ENCODE measurements at places on chromosomes 2 and 18.

DNA sequence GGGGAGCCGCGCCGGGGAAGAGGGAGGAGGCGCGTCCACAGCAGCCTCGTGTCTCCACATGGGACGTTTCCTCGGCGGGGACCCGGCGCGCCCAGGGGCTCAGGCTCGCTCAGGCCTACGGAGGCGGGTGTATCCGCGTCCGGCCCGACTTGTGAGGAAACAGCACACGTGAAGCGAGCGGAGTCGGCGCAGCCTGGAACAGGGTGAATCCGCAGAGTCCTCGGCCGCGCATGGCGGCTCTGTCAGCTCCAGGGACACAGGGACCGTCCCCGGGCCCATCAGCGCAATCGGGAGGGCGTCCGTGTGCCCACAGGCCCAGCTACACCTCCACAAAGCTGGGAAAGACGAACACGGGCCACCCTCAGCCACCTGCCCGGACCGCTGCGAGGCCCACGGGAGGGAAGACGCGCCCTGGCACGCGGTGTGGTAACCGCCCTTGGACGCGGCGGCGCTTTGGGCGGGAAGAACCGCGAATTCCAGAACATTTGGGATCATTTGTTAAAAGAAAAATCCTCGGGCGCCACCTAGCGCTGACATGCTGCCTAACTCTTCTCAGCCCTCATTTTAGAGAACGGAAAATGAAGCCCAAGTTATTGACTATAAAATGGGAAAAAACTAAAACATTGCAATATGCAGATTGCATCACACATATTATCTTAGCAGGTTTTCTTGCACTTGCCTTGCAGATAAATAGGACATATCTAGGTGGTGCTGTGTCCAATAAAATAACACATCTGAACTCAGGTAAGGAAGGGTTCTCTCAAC lies 40.4 kb downstream of the TMEM18 start:
- peak; percentile 52 for DNase-seq

- DNase-seq: no peak
Observed at GRCh38 chr2:163713534-163714311, 22.1 kb downstream of the FIGN start.

- no peak for DNase-seq
Observed at GRCh38 chr2:24009680-24010476, at the start of gene MFSD2B. Gene MFSD2B, plus strand, starts transcription at chr2:24010085. Its CDS starts 12 bp downstream, at chr2:24010097.

DNA sequence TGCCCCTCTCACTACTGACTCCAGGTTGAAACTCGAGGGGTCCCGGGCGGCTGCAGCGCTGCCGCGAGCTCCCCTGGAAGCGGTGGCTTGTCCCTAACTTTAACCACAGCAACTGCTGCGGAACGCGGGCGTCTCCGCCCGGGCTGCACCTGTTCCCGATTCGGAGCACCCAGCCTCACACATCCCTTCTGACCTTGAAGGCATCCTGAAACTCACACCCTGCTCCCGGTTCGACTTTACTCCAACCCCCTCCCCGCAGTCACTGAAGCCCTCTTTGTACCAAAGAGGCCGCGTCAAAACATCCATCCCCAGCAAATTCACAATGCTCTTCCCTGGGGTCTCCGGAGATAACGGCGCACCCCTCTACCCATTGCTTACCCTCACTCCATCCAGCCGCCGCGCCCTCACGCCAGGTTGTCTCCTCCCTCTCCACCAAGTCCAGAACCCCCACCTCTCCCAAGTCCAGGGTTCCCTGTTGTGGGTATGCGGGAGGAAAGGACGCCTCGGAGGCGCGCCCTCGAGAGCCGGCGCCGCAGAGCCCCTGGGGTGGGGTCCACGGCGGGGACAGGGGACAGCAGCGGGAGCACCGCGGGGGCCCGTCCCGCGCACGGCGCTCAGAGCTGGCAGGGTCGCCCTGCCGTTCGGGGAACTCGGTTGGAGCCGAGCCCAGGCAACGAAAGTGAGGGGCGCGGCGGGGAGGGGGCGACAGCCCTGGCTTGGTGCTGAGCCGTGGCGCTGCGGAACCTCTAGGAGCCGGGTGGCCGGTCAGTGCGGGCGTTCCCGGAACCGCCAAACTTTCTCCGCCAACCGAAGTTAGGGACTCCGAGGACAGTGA lies 934 bp downstream of the MYO5B start:
- no peak for DNase-seq

DNA sequence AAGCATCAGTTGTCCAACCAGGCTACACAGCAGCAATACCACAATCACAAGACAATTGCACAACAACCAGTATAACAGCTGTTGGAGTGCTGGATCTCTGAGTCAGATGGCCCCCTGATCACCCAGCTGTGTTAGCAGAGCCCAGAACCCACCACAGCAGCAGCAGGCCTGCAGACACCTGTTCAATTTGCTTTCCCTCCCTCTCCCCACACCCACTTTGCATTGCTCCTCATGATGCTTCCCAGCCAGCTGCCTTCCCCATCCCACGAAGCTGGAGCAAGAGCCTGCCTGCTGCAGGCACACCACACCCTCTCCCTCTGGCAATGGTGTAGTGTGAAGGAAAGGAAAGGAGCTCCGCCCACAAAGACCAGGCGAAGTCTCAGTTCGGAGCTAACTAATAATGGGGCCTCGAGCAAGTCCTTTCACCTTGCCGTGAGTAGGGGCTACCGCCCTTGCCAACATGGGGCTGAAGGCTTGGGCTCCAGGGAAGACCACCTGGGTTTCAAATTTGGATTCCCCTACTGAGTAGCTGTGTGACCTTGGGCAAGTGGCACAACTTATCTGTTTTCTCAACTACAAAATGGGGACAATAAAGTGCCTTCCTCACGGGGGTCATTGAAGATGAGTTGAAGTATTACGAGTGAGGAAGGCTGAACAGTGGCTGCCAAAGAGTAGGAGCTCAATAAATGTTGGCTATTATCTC lies 19.4 kb upstream of the ZBTB7C start:
- DNase-seq: no peak

DNA sequence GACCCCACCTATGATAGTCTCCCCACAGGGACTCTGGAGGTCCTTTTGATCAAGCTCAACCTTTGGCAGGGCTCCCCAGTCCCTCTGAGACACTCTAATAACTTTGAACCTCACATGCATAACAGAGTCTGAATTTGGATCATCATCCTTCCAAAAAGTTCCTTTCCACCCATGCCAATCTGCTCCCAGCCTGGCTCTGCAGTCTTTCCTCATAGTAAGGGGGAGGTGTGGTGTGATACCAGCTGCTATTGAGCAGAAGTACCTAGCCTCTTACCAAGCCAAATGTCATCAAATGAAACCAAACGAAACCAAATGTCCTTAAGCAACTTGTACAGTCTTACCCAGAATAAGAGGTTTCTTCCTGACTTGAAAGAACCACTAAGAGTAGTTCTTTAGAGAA lies 36.5 kb downstream of the DTNA start:
- no peak for DNase-seq

DNA sequence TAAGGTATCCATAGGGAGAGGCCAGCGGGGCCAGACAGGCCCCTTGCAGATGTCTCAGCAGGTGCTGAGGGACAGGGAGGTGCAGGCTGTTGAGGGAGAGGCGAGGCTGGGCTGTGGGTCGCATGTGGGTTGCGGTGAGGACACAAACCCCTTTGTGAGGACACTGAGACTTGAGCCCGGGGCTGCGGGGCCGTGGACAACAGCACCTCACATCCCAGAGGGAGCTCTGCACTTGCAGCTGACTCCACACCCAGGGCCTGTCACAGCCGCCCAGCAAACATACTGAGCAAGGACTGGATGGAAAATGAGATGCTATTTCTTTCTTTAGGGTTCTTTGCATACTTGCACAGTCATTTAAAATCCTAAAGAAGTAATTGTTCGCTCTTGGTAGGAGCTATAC lies 95.3 kb upstream of the NFATC1 start:
- no peak for DNase-seq

GRCh38 chr2:198657512-198658121 lies 800.1 kb downstream of the SATB2 start:
- DNase-seq: no peak

DNA sequence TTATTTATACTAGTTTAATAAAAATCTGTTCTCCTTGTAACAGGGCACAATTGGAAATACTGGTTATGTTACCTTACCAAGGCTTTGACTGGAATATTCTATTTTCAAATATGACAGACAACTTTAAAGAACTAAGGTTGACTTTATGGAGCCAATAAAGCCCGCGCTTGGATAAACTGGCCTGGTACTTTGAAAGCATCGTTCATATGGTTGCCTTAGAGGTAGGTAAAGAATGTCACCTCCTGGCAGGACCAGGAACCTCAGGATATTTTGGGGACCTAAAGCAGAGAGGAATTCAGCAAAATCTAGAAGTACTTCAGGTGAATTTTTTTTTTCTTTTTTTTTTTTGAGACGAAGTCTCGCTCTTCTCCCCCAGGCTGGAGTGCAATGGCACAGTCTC lies 71.2 kb upstream of the CREB1 start:
- DNase-seq: no peak

- DNase-seq: no peak
Observed at GRCh38 chr2:109527079-109527478, 86.7 kb downstream of the SEPTIN10 start.

DNA sequence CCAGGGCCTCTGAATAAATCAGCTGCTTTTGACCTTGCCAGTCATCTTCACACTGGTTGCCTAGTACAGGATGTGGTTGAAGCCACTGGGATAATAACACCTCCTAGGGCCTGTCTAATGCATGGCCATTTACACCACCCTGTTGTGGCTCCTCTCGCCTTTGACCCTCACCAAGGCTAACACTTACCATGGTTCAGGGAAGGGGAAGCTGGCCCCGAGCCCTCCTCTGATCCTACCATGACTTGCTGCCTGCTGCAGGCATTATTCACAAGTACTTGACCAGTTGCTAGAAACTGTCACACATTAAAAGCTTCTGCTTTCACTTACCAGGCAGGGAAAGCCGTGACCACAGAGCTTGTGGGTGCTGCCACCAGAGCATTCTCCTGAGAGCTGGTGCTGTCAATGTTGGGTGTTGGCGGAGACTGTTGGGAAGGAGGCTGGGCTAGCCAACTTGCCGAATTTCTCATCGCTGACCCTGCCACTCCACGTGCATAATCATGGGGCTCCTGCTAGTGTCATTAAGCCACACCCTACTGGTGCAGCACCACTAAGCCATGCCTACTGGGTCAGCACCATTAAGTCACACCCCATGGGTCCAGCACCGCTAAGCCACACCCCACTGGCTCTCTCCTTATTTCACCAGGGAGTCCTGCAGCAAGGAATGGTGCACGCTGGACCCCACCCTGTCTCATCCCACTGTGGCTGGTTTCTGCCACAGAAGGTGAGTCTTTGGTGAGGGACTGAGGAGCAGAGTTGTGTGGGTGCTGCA lies 47.0 kb upstream of the TTC39C start:
- peak; percentile 52 for DNase-seq

DNA sequence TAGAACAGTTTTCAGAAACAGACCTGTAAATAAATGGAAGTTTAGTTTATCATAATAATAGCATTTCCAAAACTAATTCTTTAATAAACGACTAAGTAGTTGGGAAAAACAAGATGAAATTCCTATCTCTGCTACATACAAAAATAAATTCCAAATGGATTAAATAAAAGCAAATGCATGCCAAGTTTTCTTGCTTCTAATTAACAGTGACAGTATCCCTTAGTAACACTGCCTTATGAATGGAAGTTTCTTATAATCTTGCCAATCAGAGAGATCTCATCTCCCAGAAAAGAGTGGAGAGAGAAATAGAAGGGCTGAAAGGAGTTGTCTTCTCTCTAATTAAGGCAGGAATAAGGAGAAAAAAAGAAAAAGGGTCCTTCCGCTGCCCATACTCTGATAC lies 133.9 kb downstream of the GFPT1 start:
- DNase-seq: no peak

- DNase-seq: peak; percentile 88
Observed at GRCh38 chr2:156341452-156342253, 9.1 kb upstream of the NR4A2 start.

GRCh38 chr2:191001032-191001431 lies 12.9 kb downstream of the STAT1 start:
- no peak for DNase-seq

DNA sequence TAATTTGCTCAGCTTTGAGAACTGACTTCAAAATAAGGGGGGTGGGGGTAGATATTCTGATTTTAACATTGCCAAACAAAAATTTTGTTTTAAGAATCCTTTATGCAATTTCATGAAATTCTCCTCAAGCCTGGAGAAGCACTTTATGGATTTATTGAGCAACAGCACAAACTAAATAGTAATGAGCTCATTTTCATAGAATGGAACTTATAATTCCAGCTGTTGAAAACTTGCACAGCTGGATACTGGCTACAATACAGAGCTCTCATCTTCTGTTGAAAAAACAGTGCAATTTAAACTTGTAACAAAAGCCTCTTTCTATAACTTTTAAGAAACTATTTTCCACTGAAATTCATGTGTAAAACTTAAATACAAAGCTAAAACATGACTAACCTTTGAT lies 137.6 kb upstream of the FN1 start:
- no peak for DNase-seq

GRCh38 chr2:106566050-106566449 lies 78.9 kb downstream of the CD8B2 start:
- no peak for DNase-seq

- no peak for DNase-seq
Observed at GRCh38 chr2:17515652-17516051, 2.6 kb downstream of the RAD51AP2 start.

- DNase-seq: no peak
Observed at GRCh38 chr2:70958759-70959158, 19.7 kb upstream of the ANKRD53 start.

DNA sequence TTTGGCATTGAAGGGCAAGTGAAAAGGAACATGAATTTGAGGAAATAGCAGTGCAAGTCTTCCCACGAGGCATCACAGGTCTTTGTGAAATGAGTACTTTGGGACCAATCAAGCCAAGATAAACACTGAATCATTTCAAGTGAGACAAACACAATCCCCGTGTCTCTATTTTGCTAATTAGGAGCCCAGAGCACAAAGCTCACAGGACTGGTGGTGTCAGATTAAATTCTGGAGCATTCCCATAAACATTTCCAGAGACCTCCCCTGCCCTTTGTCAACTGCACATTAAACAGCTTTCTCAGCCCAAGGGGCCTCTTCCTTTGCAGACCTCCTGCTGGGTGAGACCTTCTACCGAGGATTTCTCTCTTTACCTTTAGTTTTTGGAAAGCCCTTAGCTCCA lies 50.7 kb downstream of the DAPL1 start:
- no peak for DNase-seq

DNA sequence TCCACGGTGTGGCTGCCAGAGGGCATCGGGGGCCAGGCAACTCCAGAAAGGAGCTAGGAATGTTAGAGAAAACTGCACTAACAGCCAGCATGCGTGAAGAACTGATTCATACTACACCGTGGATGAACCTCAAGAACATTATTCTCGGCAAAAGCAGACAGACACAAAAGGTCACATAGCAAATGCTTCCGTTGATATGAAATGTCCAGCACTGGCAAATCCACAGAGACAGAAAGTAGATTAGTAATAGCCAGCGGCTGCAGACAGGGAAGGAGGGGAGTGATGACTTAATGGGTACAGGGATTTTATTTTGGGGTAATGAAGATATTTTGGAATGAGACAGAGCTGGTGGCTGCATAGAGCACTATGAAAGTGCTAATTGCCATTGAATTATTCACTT lies 37.4 kb downstream of the SCTR start:
- DNase-seq: no peak

DNA sequence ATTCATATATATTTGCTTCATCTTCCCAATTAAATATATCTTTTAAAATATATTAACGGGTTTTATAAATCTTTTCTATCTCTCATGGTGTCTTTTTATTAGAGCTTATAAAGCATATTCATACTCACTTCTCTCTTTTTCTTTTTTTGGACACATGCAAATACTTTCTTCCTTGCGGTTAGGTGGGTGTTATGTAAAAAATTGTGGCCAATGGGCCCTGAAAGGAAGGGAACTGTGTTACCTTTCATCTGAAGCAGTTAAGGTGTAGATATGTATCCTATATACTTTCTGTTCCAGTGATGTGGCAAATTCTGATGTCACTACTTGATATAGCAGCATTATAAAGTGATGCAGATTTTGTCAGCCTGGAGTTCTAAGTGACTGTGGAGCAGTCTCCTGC lies 714.5 kb downstream of the PLCL1 start:
- no peak for DNase-seq

Data from CD4-positive, alpha-beta T cell treated with Interleukin-2 at 100 ng/mL for 4 hours (primary cell).